ENCODE measurements at places on chromosomes 5 and 9.

- no peak for DNase-seq
These were observed 13.9 kb downstream of the NR2F1 start for GRCh38 chr5:93596676-93597490.

- DNase-seq: peak; percentile 4
These were observed 696 bp downstream of the ZFP62 start for GRCh38 chr5:180860273-180860886.

GRCh38 chr9:114051706-114052105 is 26.4 kb downstream of the AMBP start:
- DNase-seq: no peak

DNA sequence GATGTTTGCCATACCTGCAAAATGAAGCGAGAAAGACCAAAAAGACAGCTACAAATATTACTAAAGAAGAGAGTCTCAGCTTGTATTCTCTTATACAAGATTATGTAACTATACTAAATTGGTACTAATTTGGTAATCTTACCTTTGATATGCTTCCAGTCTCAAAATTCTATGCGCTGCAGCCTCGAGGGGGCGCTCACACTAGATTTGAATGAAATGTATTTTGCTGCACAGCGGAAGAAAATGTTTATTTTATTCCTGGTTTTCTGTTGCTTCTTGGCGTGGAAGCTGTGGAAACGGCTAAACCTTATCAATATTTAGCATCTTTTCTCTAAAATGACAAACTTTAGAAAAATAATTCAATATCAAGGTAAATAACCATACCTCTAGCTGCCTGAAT is 267.0 kb upstream of the NUDT12 start:
- DNase-seq: no peak

- peak; percentile 76 for DNase-seq
These were observed 6.4 kb downstream of the TLE4 start for GRCh38 chr9:79577969-79578723.

DNA sequence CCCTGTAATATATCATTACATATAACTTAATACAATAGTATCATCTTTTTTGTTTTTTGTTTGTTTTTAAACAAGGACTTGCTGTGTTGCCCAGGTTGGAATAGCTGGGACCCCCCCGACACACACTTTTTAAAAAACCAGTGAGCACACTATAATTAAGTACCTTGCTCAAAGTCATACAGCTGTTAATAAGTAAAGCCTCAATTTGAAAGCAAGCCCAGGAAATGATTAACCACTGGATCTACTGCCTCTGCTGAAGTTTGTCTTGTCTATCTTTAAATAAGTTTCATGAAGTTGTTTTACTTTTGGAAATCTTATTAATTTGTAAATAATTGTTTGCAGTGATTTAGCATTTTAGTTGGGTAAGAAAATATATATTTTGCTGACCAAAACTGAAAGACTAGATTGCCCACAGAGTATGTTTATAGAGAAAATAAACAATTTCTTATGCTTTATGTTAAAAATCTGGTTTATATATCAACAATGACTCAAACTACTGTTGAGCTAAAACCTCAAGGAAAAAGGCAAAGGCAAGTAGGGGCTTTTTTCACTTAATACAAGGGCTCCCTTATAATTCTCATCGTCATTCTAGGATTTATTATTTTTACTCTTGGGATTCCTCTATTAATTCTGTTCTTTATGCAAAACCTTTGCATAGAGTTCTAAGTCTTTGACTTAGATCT is 5.8 kb upstream of the CARNMT1 start:
- no peak for DNase-seq

DNA sequence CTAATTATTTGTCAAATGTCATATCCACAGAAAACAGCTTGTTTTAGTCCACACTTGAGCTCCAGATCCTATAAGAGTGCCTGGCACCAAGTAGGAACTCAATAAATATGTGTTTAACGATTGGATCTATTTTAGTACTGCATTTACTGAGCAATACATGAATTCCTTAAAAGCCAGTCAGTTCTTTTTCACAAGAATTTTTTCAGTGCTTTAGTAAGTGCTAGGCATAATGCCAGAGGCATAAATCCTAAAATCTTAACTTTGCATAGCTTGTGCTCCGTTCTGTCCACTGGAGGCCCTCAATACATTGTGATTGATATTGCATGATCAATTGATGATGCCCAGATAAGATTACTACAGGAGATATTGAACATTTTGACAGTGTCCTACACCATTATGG is 67.3 kb upstream of the PCSK5 start:
- no peak for DNase-seq

Measured in NCI-H1436 (cell line).